Activated CD8-positive, alpha-beta memory T cell treated with anti-CD3 and anti-CD28 coated beads for 1 hour (primary cell): ENCODE measurements at places on chromosomes 7 and 10.

GRCh38 chr10:71494980-71495381 is 98.3 kb downstream of the CDH23 start:
- DNase-seq = no peak

GRCh38 chr10:77801474-77802161 is 124.9 kb downstream of the DLG5 start:
- DNase-seq = no peak

- DNase-seq = no peak
Measured at GRCh38 chr10:61974601-61975390, 73.3 kb downstream of the ARID5B start.

GRCh38 chr10:69385454-69386350 is 31.0 kb downstream of the TACR2 start:
- DNase-seq = no peak

GRCh38 chr7:31950091-31950755 is 120.0 kb downstream of the PDE1C start:
- DNase-seq = no peak

DNA sequence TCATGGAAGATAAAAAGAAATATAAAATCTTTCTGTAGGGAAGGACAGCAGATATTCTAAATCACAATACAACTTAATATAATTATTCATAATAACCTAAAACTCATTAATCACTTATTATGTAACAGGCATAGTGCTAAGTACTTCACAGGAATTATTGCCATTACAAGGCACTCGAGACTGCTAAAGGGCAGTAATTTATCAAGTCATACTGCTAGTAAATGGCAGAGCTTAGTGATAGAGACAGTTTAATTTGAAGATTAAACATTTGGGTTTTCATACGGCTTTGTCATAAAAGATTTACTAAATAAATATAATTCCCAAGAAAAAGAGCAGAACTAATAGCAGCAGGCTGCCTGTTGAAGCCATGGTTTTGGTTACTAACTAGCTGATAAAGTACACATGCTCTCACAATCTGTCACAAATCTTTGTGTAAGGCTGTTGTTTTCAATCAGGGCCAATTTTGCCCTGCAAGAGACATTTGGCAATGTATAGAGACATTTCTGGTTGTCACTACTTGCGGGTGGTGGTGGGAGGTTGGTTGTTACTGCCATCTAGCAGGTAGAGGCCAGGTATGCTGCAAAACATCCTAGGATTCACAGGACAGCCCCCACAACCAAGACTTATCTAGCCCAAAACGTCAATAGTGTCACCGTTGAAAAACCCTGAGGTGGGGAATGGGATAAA is 233.3 kb upstream of the CACNA2D1 start:
- no peak for DNase-seq

- no peak for DNase-seq
Measured at GRCh38 chr7:80066639-80067038, 68.0 kb upstream of the GNAI1 start.

DNA sequence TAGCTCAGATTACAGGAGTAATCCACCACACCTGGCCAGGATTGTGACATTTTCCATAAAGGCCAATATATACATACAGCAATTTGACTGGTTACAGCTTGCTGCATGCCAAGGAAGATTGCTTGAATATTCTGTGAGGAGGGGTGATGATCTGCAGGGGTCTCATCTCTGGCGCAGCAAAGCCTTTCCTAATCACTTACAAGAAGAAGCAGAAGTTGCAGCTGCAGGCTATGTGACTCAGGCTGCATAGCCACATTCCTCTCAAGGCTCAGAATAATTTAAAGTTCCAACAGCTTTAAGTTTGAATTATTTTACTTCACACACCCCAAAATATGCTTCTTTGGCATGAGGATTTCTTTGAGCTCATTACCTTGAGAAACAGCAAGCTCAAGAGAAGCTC is 11.4 kb upstream of the RASGEF1A start:
- DNase-seq = no peak

GRCh38 chr7:22895140-22895827 is 72.6 kb upstream of the TOMM7 start:
- no peak for DNase-seq

DNA sequence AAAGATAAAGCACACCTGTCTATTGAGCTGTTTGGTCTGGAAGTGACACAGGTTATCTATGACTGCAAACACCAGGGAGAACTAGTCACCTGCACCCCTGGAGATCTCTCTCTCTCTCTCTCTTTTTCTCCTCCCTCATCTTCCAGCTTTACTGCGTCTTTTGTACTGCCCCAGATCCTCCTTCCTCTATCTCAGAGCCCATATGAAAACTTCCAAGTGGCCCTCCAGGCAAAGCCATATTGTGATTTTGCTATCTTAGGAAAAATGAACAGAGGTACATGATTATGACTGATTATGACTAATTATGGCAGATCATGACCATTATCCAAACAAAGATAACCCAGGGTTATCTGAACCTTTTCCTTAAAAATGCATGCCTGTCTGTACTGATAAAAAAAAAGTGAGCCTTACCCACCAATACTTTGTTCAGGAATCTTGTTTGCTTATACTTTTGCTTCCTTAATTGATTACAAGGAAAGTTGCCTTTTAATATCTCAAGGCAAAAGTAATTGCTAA is 12.6 kb upstream of the EPHB6 start:
- no peak for DNase-seq

GRCh38 chr10:97069576-97070362 is 116.0 kb downstream of the SLIT1 start:
- DNase-seq = no peak

DNA sequence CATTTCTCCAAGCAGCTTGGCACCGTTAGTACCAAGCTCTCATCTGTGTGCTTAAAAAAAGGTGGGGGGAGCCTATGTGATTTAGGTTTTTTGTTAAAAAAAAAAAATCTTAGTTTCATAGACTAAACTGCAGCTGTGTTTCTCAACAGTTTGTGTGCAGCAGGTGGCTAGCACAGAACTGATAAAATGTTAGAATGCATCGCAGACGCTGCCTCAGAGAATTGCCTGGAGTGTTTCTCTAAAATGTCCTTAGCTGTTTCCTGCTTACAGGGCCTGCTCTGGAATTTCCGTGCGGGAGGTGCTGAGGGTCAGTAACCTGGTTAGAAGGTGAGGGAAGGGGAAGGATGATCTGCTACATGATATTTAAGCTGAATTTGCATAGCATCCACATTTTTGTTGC is 268.9 kb downstream of the PLXDC2 start:
- no peak for DNase-seq

DNA sequence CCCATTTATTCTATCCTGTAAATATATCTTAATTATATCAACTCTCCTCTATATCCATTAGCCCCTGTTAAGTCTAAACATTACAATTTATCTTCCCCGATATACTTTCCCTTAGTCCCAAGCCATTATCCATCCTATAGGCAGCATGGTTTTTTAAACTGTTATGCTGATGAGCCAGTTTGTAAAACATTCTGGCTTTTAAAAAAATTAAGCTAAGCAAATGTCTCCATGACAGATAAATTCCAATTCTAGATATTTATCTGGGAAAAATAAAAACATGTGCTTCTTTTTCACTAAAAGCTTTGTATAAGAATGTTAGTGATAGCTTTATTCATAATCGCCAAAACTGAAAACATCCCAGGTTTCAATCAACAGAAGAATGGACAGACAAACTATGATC is 183.2 kb upstream of the GNAI1 start:
- DNase-seq = no peak

- no peak for DNase-seq
Measured at GRCh38 chr10:22010973-22011408, 7.5 kb upstream of the DNAJC1 start.
